Aorta (tissue), 5 donors: ENCODE measurements at places on chromosomes 12 and 14. TPM values are rescaled to one million over a fixed set of nuclear protein-coding genes. Genes with fewer than 3 reads are reported as not detected.

- no peak for DNase-seq
These were observed 364.1 kb upstream of the E2F7 start for GRCh38 chr12:77429426-77429825.

GRCh38 chr12:51951843-51952722 is 584 bp downstream of the ACVR1B start:
- peak; percentile 74 for DNase-seq

GRCh38 chr12:65308006-65308405 is 29.5 kb downstream of the MSRB3 start:
- DNase-seq, result no peak

GRCh38 chr12:50353869-50354593 is 42.4 kb downstream of the FAM186A start:
- no peak for DNase-seq

DNA sequence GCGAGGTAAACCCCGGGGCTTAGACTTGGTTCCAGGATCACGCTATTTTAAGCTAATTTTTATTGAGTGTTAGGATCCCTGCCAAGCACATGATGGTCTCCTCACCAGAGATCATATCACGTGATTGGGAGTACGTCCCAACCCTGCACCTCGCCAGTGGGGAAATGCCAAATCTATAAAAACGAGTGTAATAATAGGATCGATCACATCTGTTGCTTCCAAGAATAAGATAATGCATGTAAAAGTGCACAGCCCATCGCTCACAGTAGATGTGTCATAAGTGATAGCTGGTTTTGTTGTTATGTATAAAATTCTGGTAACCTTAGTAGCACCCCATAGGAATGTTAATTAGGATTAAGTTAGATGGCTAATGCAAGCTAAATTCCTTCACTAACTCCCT is 581.0 kb upstream of the TMEM132C start:
- no peak for DNase-seq

Gene GPR84
- not detected for polyA plus RNA-seq

- no peak for DNase-seq
These were observed 18.6 kb downstream of the LGMN start for GRCh38 chr14:92729634-92730358.

Gene ZCRB1
- 59.5 TPM for polyA plus RNA-seq

Gene CHGA
- 0.13 TPM for polyA plus RNA-seq

DNA sequence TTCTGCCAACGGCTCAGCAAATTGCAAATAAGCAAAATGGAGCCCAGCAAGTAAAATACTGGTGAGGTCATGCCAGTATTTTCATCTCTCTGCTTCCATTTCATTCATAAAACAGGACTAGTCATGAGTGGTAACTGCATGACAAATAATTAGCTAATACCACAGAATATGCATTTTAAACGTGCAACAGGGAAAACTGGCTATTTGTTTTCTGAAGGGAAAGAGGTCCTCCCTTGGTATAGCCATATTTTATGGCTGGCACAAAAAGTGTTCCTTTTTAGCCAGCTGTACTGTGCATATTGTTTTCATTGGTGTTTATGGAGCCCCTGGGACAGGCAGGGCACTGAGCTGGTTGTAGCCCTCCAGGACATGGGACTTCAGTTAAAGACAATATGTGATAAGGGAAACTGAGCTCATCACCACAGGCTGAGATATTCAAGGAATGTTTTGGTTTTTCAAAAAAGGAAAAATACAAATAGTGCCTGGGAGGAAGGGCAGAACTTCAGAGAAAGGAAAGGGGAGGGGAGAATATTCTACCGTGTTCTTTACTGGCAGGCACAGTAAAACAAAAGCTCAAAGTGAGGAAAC is 26.1 kb upstream of the FOXN3 start:
- DNase-seq, result no peak

Gene RPL10L
- polyA plus RNA-seq, result not detected

GRCh38 chr12:45887544-45887943 is 102.8 kb downstream of the SCAF11 start:
- no peak for DNase-seq

DNA sequence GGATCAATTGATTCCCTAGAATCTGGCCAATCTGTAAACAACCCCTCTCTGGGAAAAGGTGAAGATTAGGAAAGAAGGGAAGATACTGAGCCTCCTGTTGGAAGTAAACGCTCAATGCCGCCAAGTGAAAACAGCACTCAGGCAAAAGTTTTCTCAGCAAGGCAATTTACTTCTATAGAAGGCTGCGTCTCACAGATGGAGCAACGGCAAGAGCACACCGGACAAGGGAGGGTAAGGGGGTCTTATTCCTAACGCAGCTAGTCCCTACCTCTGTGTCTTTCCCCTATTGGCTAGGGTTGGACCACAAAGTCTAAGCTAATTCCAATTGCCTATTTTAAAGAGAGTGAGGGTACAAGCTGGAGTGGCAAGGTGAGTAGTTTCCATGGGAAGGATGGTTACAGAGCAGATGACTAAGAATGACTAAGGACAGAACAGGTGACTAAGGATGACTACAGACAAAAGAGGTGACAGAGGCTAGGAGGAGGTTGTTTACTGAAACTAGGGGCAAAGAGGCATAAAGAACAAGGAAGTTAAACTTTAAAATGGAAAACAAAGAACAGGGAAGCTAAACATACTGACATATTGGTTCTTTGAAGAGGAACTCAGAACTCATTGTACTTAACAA is 5.6 kb upstream of the TTC9 start:
- no peak for DNase-seq

Gene NOS1
- 0.25 TPM for polyA plus RNA-seq

GRCh38 chr14:64266239-64266638 is 27.9 kb downstream of the ESR2 start:
- no peak for DNase-seq
